H9 (cell line): ENCODE measurements at places on chromosomes 2 and 18. TPM values are rescaled to one million over a fixed set of nuclear protein-coding genes. Genes with fewer than 3 reads are reported as not detected.

DNA sequence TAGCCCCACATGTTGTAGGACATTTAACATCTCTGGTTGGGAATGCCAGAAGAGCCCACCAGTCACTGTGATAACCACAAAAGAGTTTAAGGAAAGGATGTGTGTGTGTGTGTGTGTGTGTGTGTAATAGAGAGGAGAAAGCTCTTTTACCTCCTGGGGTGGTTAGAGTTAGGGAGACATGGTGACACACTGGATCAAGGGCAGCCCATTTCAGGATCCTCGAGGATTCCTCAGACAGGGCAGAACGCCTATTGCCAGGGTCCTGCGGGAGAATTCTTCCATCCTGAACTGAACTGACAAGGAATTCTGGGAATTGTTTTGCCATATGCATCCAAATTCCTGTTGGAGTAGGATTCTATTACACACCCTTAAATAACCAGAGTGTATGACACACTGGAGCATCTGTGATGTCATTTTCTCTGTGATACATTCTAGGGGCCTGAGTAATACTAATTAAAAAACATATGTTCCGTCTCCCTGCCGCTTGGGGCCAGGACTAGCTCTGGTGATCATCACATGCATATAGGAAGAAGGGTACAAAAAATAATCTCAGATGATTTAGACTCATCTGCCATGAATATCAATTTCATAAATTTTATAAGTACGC, 156.4 kb upstream of the MMADHC start:
- no peak for DNase-seq

DNA sequence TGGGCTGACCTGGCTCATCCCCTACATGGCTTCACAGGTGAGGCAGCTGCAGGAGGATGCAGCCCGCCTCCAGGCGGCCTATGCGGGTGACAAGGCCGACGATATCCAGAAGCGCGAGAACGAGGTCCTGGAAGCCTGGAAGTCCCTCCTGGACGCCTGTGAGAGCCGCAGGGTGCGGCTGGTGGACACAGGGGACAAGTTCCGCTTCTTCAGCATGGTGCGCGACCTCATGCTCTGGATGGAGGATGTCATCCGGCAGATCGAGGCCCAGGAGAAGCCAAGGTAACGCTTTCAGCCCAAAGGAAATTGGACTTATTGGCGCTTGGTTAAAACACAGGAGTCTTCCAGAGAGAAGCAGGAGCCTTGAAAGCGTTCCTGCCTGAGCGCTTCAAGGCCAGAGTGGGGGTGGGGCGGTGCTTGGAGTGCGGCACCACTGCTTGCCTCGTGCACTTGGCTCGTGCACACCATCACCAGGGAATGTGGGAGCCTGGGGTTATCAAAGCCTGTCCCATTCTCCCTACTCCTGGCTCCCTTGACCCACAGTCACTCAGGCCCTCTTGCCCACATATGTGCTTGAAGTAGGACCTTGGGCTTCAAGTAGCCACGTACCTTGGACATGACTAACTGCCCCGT, 69.8 kb upstream of the EML6 start:
- DNase-seq = no peak

GRCh38 chr2:216799873-216800431, 59.9 kb downstream of the TNP1 start:
- DNase-seq = no peak

GRCh38 chr18:57154191-57154830, 7.4 kb downstream of the BOD1L2 start:
- DNase-seq = no peak

- no peak for DNase-seq
Measured at GRCh38 chr2:136013955-136014354, 28.5 kb upstream of the DARS1 start.

GRCh38 chr2:102262216-102263129, 48.9 kb upstream of the IL1RL1 start:
- DNase-seq = no peak

DNA sequence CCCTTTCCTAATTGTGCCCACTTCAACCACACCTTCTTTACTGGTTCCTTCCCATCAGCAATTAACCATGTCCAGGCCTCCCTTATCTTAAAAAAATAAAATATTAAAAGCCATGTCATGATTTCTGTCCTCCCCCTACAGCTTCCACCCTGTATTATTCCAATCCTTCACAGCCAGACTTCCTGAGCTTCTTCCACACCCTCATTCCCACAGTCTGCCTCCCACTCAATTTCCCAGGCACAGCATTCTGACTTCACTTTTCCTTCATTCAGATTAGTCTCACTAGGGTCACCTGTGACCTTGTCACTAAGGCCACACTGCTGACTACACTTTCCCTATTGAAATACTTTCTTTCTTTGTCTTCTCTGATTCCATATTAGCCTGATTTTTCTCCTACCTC, 159.4 kb downstream of the DIS3L2 start:
- no peak for DNase-seq

DNA sequence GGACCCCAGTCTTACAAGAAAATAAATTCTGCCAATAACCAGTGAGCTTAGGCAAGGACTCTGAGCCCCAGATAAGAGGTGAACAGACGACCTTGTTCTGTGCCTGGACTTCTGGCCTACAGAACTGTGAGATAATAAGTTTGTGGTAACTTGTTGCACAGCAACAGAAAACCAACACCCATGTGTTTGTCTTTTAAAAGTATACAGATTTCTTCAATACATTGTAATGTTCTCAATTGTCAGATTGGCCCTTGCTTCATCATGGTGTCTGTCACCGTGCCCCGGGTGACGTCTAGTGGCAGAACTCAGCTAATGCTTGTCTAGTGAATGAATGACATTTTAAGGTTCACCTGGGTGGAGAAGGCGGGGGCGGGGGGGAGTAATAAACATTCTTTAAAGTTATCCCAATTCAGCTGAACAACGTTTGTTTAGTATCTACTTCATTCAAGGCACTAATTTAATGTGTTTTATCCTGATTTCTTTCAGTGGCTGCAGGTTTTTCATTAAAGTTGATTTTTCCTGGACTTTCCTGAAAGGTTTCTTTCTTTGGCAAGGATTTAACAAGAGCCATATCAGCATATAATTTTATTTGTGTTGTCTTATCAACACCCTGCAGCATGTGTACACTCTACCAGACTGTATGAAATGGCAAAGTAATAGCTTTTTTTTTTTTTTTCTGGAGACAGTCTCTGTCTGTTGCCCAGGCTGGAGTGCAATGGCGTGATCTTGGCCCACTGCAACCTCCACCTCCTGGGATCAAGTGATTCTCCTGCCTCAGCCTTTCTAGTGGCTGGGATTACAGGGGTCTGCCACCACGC, 123.8 kb upstream of the DLX2 start:
- peak; percentile 17 for DNase-seq

- DNase-seq = no peak
Measured at GRCh38 chr2:14547830-14548229, 84.7 kb upstream of the LRATD1 start.

DNA sequence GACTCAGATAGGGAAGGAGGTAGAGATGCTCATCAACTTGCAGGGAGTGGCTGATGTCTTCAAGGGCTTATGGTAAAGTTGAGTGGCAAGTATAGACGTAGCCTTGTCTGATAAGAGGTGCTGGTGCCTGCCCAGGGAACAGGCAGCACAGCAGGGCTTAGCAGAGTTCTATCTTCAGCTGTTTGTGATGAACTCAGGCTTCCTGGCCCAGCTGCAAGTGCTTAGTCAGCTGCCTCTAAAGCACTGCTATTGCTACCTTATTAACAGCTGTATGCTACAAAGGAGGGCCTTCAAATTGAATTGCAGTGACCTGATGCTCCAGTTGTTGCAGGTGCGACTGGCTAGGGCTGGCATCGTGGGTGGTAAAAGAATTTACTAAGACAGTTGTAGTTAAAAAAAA, 82.1 kb downstream of the TSN start:
- no peak for DNase-seq

DNA sequence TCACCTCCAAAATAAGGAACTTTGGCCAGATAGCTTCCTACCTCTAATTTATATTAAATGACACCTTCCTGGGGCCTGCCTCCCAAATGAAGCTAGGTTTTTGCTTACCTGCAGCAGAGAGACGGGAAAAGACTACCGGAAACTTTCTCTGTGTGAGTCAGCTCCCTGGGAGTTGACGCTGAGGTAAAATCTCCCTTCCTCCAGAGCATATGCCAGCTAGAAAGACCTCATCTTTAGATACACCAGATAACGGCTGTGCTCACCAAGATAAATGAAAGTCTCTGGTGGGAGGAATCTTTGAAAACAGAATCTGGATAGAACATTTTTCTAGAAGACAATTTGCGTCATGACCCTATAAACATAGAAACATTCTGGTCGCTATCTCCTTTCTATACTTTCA, 99.7 kb upstream of the RFX8 start:
- DNase-seq = no peak

DNA sequence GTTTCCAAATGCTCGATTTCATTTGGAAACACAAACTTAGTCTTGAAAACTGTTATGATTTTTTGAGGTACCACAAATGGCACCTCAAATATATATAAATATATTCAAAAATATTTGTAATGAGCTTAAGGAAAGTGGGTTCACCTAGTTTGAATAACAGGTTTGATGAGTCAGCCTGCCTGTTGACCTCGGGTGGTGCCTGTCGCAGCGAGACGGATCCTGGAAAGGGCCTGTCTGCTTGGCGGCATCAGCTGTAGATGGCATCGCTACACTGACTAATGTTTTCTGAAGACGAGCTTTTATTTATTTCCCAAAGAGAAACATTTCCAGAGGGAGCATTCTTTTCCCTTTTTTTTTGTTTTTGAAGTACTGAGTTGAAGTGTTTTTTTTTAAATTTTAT, 6.9 kb downstream of the ALLC start:
- peak; percentile 25 for DNase-seq

The LIMS3 gene
- total RNA-seq = 0.46 and 0.83 TPM in 2 replicates

The RAX gene
- 0.37 TPM in 1 of 2 replicates, not detected in the other for total RNA-seq

The PAX3 gene
- not detected in 2 replicates for total RNA-seq
